ENCODE measurements at places on chromosomes 5 and 9. TPM values are rescaled to one million over a fixed set of nuclear protein-coding genes. Genes with fewer than 3 reads are reported as not detected.

PCDHB14 gene
- polyA plus RNA-seq, result 1.7 TPM

HMCN2 gene
- polyA plus RNA-seq, result 4.4 TPM

GABRA1 gene
- polyA plus RNA-seq, result not detected

ACER2 gene
- polyA plus RNA-seq, result 0.95 TPM

ZNF879 gene
- 2.8 TPM for polyA plus RNA-seq

ANXA1 gene
- polyA plus RNA-seq, result 52.7 TPM

LTC4S gene
- polyA plus RNA-seq, result 13.8 TPM

PCDHGA2 gene
- polyA plus RNA-seq, result 3.6 TPM

PCDHB3 gene
- polyA plus RNA-seq, result 0.27 TPM

TIMD4 gene
- polyA plus RNA-seq, result not detected

FAM13B gene
- 6.8 TPM for polyA plus RNA-seq

PCDHGA11 gene
- 1.8 TPM for polyA plus RNA-seq

TLX3 gene
- not detected for polyA plus RNA-seq

SLC25A2 gene
- polyA plus RNA-seq, result not detected

CTXN3 gene
- not detected for polyA plus RNA-seq

GFPT2 gene
- 9.9 TPM for polyA plus RNA-seq

GHR gene
- 9.4 TPM for polyA plus RNA-seq

C5orf47 gene
- polyA plus RNA-seq, result 0.15 TPM

IL3 gene
- not detected for polyA plus RNA-seq

KDM4C gene
- 9.9 TPM for polyA plus RNA-seq

ARID3C gene
- not detected for polyA plus RNA-seq

ITGA2 gene
- 1.9 TPM for polyA plus RNA-seq

TMEM174 gene
- not detected for polyA plus RNA-seq

CRAT gene
- 64.7 TPM for polyA plus RNA-seq

SHOC1 gene
- not detected for polyA plus RNA-seq

PCDHGB7 gene
- 3.3 TPM for polyA plus RNA-seq

PLEKHG4B gene
- not detected for polyA plus RNA-seq

Data from heart left ventricle (tissue), 16 donors.